ENCODE measurements at places on chromosomes 12 and 14. TPM values are rescaled to one million over a fixed set of nuclear protein-coding genes. Genes with fewer than 3 reads are reported as not detected.
A peak's percentile ranks its signal among the peaks of the same experiment; 100 is the strongest.

DNA sequence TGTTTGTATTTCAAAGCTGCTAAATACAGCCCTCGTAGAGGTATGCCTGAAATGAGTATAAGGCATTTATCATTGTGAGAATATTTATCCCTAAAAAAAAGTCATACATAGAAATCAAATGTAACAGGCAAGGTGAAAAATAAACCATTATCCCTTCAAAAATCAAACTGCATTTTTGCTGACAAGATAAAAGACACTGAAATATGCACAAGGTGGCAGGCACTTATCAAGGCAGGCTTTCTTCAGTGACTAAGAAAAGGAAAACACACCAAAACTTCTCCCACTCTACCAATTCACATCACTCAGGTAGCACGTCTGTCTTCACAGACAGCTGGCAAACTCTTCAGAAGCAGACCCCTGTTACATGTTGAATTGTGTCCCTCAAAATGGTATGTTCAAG lies 23.6 kb downstream of the ARMH4 start:
- no peak for DNase-seq

- DNase-seq = no peak
These were observed 47.6 kb upstream of the PNMA1 start for GRCh38 chr14:73761618-73762355.

Gene KRT86
- 1.3 TPM for total RNA-seq

Gene SLC25A21
- total RNA-seq = 1.4 TPM

DNA sequence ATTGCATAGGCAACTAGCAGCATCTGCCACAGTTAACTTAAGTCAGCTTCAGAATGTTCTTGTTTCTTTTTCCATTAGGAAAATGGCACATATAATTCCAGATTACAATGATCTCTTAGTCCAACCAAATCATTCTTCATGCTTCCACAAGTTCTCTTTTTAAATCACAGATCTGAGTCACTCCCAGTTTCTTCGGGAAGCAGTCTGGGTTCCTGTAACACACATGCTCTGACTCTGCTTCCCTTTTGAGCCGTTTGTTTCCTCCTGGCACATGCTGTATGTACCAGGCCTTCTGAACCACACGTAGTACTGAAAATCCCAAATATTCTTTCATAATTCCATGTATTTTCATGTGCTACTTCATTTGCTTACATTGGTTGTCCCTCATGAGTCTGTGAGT lies 388.8 kb upstream of the PDE3A start:
- no peak for DNase-seq

Gene SIRT4
- 1.5 TPM for total RNA-seq

Gene DEPDC4
- 1.4 TPM for total RNA-seq

DNA sequence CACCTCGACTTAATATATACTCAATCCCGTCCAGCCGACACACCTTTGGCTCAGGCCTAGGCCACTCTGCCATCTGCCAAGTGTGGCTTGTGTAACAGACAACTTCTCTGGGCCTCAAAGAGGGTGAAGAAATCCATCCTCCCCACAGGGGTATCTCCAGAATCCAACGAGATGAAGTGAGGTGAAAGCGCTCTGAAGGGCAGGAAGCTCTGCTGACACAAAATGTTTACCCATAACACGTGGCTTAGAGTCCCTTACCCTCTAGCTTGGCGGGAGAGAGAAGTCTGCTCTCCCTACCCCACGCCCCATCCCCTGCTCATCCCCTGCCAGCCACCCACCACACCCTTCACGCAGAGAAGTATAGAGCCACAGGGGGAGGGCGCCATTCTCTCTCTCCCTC lies 13.0 kb downstream of the ZBTB39 start:
- no peak for DNase-seq

DNA sequence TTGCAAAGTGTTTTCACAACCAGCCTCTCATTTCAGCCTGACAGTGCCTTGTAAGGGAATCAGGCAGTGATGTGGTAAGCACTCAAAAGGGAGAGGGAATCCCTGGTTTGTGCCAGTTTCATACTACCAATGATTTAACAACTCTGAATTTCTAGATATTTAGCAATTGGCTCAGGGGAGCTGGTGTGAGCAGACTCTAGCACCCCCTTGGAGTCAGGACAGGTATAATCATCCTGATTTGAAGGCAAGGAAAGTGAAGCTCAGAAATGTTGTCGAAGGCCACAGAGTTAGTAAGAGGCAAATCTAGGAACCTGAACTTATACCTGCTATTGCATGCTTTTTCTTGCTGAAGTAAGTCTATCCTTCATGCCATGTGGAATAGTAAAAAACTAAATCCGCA lies 63.1 kb upstream of the DACT1 start:
- no peak for DNase-seq

DNA sequence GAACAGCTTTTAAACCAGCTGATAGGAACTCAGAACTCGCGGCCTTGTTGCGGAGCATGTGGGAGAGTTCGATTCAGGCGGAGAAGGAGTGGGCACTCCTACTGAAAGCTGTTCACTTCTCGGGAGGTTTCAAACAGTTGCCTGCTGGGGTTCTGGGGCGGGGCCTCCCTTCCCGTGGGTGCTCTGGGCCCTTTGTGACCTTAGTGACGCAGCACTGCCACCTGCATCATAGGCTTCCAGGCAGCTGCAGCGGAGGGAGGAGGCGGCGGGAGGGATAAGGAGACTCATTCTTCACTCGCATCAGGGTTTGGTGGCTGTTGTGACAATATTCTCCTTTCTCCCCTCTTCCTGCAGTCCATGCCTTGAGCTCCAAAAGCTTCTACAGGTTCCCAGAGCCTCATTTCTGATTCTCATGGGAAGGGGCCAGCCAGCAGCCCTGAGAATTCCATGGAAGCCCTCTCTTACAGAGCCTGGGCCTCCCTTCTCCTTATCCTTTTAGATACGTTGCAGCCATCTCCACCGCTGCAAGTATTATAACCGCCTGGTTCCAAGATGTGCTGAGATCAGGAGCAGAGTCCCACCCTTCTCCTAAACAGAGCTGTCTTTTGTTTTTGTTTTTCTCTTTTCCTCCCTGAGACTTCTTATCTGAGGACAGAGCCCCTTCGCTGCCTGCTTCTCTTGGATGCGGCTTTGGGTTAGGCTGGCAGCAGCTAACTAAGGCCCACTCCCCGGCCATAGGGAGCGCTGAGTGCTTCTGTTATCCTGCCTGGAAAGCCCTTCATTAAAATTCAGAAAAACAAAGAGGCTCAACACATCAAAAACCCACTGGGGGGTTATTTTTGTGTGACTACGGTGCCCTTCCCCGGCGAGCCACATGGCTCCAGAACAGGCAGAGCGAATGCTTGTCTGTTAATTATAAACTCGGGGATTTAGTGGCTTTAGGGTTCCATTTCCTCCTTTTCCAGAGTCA lies 67.6 kb upstream of the GPATCH2L start:
- DNase-seq = no peak

Gene DDX55
- total RNA-seq = 20.3 TPM

DNA sequence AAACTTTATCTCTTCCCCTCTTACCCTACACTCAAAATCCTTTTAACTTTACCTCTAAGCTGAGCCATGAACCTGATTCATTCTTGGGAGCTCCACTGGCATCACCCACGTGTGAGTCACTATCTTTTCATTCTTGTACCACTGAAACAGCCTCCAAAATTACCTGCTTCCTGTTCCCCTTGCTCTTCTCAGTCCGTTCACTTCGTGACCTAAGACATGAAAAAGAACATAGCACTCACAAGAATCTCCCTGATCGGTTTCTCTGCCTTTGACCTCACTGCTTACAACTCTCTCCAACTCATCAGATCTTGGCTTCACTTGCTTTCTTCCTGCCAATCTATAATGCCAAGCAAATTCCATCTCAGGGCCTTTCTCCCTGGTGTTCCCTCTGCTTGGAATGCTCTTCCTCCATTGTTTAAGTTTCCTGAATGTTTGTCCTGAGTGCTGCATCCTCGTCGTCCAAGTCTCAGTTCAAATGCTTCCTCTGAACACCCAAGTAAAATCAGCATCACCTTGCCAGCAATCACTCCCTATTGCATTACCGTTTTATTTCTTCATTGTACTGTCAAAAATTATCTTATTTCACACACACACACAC lies 9.2 kb downstream of the GLIPR1 start:
- no peak for DNase-seq

- DNase-seq = no peak
These were observed 149.0 kb upstream of the IGF1 start for GRCh38 chr12:102629262-102629888.

Gene TBPL2
- total RNA-seq = not detected

Gene APAF1
- total RNA-seq = 16.1 TPM

Gene RESF1
- total RNA-seq = 61.2 TPM

DNA sequence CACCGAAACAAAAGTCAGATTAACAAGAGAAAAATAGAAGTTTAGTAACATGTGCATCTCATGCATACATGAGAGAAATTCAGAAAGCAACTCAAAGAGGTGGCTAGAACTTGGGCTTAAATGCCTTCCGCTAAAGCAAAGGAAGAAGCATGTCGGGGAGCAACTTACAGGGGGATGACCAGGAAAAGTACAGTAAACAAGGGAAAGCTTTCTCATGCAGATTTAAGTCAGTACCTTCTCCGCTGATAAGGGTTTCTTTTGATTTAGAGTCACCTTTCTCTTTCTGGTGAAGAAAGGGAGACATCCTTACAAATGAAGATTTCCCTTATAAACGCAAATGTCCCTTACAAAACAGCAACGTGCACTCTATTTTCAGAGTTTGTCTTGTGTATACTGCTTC lies 6.0 kb upstream of the RNASE6 start:
- no peak for DNase-seq

GRCh38 chr12:54891717-54892478 lies 37.6 kb downstream of the MUCL1 start:
- peak; percentile 3 for DNase-seq

- DNase-seq = peak; percentile 4
These were observed 46.7 kb downstream of the KICS2 start for GRCh38 chr12:64175254-64175945.

Gene SUSD6
- 84.2 TPM for total RNA-seq

DNA sequence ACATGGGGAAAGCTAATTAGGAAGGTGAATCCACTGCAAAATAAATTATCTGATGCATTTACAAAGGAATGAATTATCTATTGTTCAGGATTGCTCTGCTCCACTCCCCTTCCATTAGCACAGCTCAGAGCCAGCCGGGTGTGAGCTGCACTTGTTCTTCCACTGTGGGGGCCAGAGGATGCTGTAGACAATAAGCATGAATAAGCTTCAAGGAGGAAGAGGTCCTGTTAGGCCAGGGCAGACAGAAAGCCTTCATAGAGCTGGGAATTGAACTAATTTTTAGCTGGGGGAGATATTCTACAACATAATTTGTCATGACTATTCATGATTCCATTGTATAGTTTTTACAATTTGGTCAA lies 137.6 kb upstream of the MAX start:
- no peak for DNase-seq

Gene TTC7B
- total RNA-seq = 48.3 TPM

DNA sequence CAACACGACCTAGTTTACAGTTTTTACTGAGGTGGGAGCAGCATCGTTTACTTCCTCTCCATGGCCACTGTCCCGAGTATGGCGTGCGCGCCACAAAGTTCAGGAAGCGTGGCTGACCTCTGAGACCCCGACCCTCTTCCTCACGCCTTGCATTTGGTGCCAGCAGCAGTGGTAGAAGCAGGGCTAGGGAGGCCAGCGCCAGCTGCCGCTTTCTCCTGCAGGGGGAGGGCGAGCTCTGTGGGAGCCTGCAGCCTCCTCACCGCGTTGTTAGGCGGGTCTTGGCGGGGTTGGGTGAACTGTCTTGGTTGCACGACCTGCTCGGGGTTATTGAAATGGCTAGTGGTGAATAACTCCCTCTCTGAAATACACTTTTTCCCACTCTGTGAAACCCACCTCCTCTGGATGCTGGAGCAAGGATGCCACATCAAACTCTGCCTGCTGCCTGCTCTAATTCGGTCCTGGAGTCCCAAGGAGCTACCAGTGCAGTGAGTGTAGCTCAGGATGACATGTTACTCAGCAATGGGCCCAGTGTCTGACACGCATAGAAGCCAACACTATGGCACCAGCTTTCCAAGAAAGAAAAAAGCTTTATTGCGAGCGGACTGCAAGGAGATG lies 22.3 kb upstream of the TDRD9 start:
- DNase-seq = no peak

- no peak for DNase-seq
These were observed 134.7 kb downstream of the CALM1 start for GRCh38 chr14:90531497-90531896.

GRCh38 chr12:77584860-77585259 lies 245.8 kb upstream of the NAV3 start:
- DNase-seq = no peak

DNA sequence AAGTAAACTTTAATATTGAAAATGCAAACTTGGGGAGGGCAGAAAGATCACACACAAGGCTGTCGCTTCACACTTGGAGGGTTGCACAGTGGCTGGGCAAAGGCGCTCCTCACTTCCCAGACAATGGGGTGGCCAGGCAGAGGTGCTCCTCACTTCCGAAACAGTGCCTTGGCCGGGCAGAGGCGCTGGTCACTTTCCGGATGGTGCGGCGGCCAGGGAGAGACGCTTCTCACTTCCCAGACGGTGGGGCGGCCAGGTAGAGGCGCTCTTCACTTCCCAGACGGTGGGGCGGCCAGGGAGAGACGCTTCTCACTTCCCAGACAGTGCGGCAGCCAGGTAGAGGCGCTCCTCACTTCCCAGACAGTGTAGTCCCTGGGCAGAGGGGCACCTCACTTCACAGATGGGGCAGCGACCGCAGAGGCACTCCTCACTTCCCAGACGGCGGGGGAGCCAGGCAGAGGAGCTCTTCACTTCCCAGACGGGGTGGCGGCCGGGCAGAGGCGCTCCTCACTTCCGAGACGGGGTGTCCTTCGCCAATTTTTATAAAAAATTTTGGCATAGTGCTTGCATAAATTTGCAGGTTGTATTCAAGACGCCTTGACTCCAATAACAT lies 140.8 kb upstream of the PZP start:
- no peak for DNase-seq

GRCh38 chr14:61281186-61281947 lies at the start of gene TMEM30B:
Gene TMEM30B, minus strand, starts transcription at chr14:61281338. Its CDS starts 191 bp downstream, at chr14:61281147.
- DNase-seq = peak; percentile 72

Gene LRRK2
- 110 TPM for total RNA-seq

Gene TESPA1
- total RNA-seq = 4.9 TPM

DNA sequence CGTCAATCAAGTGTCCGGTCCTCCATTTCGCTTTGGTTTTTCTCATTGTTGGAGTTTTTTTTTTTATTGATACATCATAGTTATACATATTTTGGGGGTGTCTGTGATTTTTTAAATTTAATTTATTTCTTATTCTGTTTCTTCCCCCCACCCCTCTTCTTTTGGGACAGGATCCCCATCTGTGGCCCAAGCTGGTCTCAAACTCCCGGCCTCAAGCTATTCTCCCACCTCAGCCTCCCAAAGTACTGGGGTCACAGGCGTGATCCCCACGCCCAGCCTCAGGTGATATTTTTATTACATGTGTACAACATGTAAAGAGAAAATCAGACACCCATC lies 51.3 kb upstream of the ZFP36L1 start:
- no peak for DNase-seq

Gene ARHGEF25
- total RNA-seq = 15.0 TPM

- no peak for DNase-seq
These were observed 74.1 kb downstream of the NUAK1 start for GRCh38 chr12:106064721-106065021.

Gene SLC5A8
- total RNA-seq = 1.6 TPM
